Stomach (tissue), 19 donors: ENCODE measurements at places on chromosomes 6 and 20. TPM values are rescaled to one million over a fixed set of nuclear protein-coding genes. Genes with fewer than 3 reads are reported as not detected.
A peak's percentile ranks its signal among the peaks of the same experiment; 100 is the strongest.

The MAFB gene
- 7.2 TPM for polyA plus RNA-seq

DNA sequence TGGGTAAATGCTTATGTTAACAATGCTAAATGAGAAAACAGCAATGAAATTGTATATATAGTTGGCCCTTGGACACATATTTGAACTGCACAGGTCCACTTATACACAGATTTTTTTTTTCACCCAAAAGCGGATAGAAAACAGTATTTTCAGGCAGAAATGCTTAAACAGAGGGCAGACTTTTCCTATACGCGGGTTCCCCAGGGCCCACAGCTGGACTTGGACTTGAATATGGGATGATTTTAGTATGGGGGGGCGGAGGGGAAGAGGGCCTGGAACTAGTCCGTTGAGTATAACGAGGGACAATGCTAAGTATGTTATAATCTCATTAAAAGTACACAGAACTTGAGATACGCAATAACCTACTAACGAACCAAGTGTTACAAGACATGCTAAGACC is 1.1 kb upstream of the PRSS35 start:
- DNase-seq: no peak
- no peaks in the 10 kb centered on the region for H3K36me3 ChIP-seq
- H3K4me3 ChIP-seq: no peak overlapping the region
- peaks cover 17% of the 10 kb centered on the region for H3K4me1 ChIP-seq

DNA sequence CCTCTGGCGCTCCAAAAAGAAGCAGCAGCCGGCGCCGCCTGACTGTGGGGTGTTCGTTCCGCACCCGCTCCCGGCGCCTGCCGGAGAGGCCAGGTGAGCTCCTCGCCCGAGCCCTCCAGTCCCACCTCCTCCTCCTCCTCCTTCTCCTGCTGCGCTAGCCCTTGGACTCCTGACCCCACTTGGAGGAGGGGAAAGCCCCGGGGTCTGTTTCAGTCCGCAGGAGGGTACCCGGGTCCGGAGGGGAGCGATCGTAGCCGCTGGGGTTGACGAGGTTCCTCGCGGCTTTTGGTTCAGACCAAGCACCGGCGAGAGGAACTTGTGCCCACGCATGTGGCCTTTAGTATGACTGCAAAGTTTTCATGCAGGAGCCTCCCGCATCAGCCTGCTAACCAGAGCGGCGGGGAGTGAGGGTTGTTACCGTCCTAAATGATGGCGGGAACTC is 493 bp downstream of the CRYBG1 start:
- no peak overlapping the region for H3K27ac ChIP-seq
- no peaks in the 10 kb centered on the region for H3K36me3 ChIP-seq
- no peak for DNase-seq
- peaks cover 58% of the 10 kb centered on the region for H3K27me3 ChIP-seq
- peak overlapping the region; percentile 50 for H3K4me3 ChIP-seq

- H3K36me3 ChIP-seq: peaks cover 8% of the 10 kb centered on the region
- peak; percentile 38 for DNase-seq
- no peaks in the 10 kb centered on the region for H3K27me3 ChIP-seq
- no peak overlapping the region for H3K4me3 ChIP-seq
- H3K4me1 ChIP-seq: peaks cover 78% of the 10 kb centered on the region
- H3K27ac ChIP-seq: peak overlapping the region; percentile 64
Observed at GRCh38 chr6:166619912-166620311, 7.1 kb downstream of the RPS6KA2 start.

- H3K4me1 ChIP-seq: no peaks in the 10 kb centered on the region
- H3K27ac ChIP-seq: no peak overlapping the region
- H3K4me3 ChIP-seq: no peak overlapping the region
- H3K27me3 ChIP-seq: no peaks in the 10 kb centered on the region
Observed at GRCh38 chr6:150299873-150300485, 68.8 kb upstream of the IYD start.

GRCh38 chr20:55974491-55975202 is 30.7 kb downstream of the CBLN4 start:
- no peaks in the 10 kb centered on the region for H3K27me3 ChIP-seq
- H3K4me3 ChIP-seq: no peak overlapping the region
- no peak overlapping the region for H3K27ac ChIP-seq
- H3K4me1 ChIP-seq: peaks cover 11% of the 10 kb centered on the region
- no peaks in the 10 kb centered on the region for H3K36me3 ChIP-seq

DNA sequence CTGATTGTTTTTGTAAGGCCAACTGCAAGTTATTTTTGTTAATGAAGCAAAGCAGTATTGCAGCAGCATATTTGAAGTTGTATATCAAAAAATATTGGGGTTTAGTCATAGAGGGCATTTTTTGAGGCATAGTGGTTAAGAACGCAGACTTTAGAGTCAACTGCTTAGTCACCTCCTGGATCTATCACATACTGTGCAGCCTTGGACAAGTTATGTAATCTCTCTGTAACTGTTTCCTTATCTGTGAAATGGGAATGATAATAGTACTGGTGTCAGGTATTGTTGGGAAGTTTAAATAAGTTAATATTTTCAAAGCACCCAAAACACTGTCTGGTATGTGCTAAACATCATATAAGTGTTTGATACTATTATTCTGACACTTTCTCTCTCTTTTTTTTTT is 27.2 kb upstream of the EFHC1 start:
- no peak overlapping the region for H3K4me3 ChIP-seq
- no peaks in the 10 kb centered on the region for H3K36me3 ChIP-seq
- H3K4me1 ChIP-seq: peaks cover 18% of the 10 kb centered on the region

- H3K4me1 ChIP-seq: peaks cover 4% of the 10 kb centered on the region
- H3K4me3 ChIP-seq: no peak overlapping the region
- no peaks in the 10 kb centered on the region for H3K27me3 ChIP-seq
- DNase-seq: no peak
- H3K36me3 ChIP-seq: no peaks in the 10 kb centered on the region
- H3K27ac ChIP-seq: no peak overlapping the region
Observed at GRCh38 chr6:37201726-37202125, 31.8 kb downstream of the PIM1 start.
